ENCODE measurements at places on chromosomes 16 and 17. TPM values are rescaled to one million over a fixed set of nuclear protein-coding genes. Genes with fewer than 3 reads are reported as not detected.

Gene KRT14
- 1.0 TPM for total RNA-seq

Gene SLC16A6
- total RNA-seq: 4.2 TPM

Gene DHRS7C
- total RNA-seq: not detected

Gene TSNAXIP1
- 1.0 TPM for total RNA-seq

Gene OR1E2
- total RNA-seq: not detected

Gene DNAI2
- not detected for total RNA-seq

Gene CNTNAP4
- not detected for total RNA-seq

Gene LGALS9B
- not detected for total RNA-seq

Gene FAM171A2
- 3.4 TPM for total RNA-seq

Gene DBNDD1
- total RNA-seq: 0.72 TPM

Gene OR2C1
- not detected for total RNA-seq

Gene ITGAD
- not detected for total RNA-seq

Gene C17orf67
- 1.1 TPM for total RNA-seq

Gene EVPLL
- not detected for total RNA-seq

Gene C16orf92
- not detected for total RNA-seq

Gene EFNB3
- total RNA-seq: 1.5 TPM

Gene KRT31
- not detected for total RNA-seq

Gene SEZ6L2
- 17.7 TPM for total RNA-seq

Gene OR4D1
- total RNA-seq: not detected

Gene KRT28
- total RNA-seq: not detected
